Activated T-cell treated with anti-CD3 and anti-CD28 coated beads, Interleukin-2, amount 50 U/mL, for 4 hours (primary cell): ENCODE measurements at places on chromosomes 6 and 20. TPM values are rescaled to one million over a fixed set of nuclear protein-coding genes. Genes with fewer than 3 reads are reported as not detected.

Gene PI3
- not detected for total RNA-seq

DNA sequence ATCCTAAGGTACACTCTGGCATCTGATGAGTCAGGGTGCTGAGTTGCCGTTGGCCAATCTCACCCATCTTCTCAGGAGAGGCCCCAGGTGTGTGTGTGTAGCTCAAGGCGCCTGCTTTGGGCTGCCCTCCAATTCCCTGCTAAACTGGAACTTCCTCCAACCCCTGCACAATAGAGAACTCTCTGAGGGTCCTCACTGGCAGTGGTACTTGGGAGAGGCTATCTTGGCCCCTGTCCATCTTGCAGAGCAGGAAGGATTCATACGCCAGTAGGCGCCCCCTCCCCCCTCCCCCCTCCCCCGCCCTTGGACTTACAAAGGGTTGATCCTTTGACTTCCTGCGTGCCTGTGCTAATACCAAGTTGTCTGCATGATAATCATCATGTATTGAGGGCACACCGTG lies 173.6 kb downstream of the SASH1 start:
- DNase-seq: no peak

GRCh38 chr6:104943781-104944180 lies 13.1 kb upstream of the LIN28B start:
- DNase-seq: no peak

- no peak for DNase-seq
Measured at GRCh38 chr6:25275436-25275835, 3.7 kb upstream of the CARMIL1 start.
